ENCODE measurements at places on chromosomes 7 and 10.
A peak's percentile ranks its signal among the peaks of the same experiment; 100 is the strongest.

- DNase-seq = no peak
Measured at GRCh38 chr10:7598771-7599170, 68.0 kb downstream of the ITIH5 start.

GRCh38 chr7:8125680-8126444 is 136.1 kb downstream of the ICA1 start:
- DNase-seq = peak; percentile 47

DNA sequence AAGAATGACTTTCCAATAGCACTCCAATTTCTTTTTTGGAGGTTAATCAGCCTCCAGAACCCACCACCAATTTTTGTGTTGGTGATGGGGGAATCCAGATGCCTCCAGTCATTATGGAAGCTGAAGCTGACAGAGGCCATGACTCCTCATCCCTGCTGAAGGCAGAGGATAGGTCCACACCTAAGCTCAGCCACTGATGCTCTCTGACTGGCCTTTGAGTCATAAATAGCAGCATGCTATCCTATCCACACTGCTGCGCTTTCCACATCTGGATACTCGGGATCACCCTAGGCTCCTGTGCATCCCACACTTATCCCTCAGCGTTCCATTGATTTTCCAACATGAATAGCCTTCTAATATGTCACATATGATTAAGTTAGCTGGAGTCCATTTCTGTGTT is 124.2 kb downstream of the TES start:
- DNase-seq = no peak

DNA sequence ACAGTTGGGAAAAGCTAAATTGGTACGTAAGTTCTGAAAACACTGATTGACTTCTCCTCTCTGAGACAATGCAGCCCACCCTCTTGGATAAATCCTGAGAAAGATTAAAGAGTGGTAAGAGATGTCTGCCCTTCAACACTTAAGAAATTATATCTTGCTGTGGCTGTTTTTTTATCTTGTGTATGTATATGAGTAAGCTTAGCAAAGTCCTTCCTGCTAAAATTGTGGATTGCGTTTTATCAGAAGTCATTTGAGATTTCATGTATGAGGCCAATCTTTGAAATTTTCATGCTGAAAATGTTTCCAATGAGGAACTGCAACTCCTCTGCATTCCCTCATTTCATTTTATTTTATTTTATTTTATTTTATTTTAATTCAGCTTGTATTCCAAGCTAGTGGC is 106.2 kb upstream of the INHBA start:
- no peak for DNase-seq

- no peak for DNase-seq
Measured at GRCh38 chr10:14507176-14507575, 176.5 kb upstream of the FRMD4A start.

DNA sequence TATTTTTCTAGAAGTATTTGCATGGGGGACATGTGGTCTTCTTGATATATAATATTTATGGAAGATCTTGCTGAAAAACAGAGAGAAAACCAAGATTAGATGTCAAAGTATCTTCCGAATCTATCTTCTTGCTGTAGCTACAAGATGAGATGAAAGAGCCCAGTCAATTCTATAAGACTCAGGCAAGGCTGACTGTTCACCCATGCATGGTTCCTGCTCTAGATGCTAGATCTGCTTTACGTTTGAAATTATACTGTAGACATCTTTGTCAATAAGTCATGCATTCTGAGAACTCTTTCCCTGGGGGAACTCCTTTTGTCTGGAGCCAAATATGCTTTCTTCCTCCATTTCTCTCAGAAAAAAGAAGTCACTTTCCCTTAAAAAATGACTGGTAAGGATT is 1292.0 kb downstream of the XPNPEP1 start:
- no peak for DNase-seq

- no peak for DNase-seq
Measured at GRCh38 chr7:43768887-43769272, 10.4 kb downstream of the BLVRA start.

GRCh38 chr10:8055420-8056349 is 1.2 kb downstream of the GATA3 start:
- DNase-seq = no peak

GRCh38 chr10:43350156-43350555 is 21.3 kb upstream of the FXYD4 start:
- DNase-seq = no peak

DNA sequence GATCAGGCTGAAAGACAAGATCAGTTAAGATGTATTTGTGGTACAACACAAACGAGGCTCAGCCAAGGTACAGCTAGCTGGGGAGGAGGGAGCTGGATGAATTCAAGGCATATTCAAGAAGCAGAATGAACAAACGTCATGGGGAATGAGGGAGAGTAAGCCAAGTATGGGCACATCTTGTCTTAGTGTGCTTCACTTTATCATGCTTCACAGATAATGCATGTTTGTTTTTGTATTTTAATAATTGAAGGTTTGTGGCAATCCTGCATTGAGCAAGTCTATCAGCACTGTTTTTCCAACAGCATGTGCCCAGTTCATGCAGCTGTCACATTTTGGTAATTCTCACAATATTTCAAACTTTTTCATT is 135.4 kb downstream of the HIBADH start:
- no peak for DNase-seq

GRCh38 chr7:142303650-142304049 is 45.8 kb upstream of the PRSS58 start:
- no peak for DNase-seq

- no peak for DNase-seq
Measured at GRCh38 chr7:145016068-145016467, 180.2 kb upstream of the TPK1 start.

DNA sequence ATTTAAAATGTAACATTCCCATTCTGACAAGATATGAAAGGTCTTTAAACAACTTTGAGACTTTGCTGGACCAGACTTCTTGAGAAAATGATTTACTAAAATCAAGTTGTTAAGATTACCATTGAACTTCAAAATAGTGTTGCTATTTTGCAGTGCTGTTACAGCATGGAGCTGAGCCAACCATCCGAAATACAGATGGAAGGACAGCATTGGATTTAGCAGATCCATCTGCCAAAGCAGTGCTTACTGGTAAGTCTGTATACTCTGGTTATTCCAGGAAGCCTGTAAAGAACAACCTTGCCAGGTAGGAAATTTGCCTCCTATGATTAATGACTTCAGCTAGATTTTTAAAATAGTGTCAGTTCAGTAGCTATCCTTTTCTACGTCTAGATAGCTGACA is 18.8 kb downstream of the TNKS2 start:
- no peak for DNase-seq

DNA sequence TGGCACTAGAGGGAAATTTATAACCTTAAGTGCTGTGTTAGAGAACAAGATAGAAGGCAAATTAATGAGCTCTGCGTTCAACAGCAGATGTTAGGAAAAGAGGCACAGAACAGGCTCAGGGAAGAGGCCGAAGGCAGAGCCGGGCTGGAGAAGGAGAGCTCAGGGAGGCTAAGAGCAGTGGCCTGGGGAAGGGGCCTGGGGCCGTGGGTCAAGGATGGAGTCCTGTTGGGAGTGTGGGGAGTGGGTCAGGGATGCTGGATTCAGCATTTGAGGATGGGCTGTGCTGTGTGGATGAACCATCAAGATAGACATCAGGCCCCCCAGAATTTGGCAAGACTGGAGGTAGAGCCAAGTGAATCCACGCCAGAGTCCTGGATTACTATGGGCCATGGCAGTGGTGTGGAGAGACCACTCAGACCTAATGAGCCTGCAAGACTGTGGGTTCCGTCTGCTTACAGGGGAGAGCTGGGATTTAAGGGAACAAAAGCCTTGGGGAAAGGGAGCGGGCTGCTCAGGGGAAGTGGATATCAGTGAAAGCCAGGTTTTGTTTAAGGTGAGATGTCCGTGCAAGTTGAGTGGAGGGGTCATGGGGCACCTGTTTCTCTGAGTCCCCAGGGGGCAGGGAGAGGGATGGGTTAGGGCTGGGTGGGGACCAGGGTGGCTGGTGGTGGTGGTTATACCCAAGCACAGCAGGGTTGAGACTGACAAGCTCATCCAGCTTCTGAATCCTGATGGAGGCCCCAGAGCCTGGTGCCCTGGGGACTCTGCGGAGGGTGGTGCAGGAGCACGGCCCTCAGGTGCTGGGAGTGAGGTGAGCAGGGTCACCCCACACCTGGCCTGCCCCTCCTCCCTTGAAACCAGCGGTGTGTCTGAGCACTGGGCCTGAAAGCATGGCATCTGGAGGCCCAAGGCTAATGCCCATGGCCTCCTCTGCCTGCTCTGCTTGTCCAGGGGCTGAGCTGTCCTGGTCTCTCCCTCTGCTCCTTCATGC is 101.7 kb downstream of the BMS1 start:
- no peak for DNase-seq

- DNase-seq = no peak
Measured at GRCh38 chr10:31669357-31669756, 259.3 kb downstream of the ARHGAP12 start.
